ENCODE measurements at places on chromosomes 13 and 19.

DNA sequence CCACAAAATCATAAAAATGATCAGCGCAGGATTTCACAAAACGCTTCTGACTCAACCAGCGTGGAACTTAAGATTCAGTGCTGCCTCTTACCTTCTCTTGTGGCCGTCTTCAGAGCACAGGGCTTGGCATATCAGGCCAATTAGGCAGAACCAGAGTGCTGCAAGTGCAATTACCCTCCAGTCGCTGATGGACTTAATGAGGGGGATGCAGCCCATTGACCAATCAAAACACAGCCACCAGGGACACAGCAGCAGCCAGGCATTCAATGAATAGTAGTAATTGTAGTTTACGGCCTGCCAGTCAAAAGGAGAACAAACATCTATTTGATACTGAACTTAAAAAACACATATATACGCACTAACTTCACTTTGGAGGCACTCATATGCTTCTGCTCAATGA, 38.2 kb downstream of the TMTC4 start:
- DNase-seq = no peak

- DNase-seq = no peak
These were observed 52.4 kb downstream of the LATS2 start for GRCh38 chr13:21009036-21009435.

DNA sequence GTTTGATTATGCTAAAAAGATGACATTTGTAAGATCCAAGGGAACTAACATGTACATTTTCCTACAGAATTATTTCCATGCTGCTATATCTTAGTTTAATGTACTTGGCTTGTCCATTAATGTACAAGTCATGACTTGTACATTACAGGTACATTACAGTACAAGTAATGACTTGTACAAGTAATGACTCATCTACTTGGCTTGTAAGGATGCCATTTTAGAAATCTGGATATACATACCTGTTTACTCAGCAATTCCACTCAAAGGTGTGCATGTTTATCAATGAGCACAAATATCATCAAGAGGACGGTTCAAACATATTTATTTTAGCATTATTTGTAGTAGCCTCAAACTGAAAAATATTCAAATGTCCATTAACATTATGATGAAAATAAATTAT, 87.0 kb upstream of the TRPC4 start:
- no peak for DNase-seq

- no peak for DNase-seq
These were observed at the start of gene ZNF729 for GRCh38 chr19:22286151-22286810. ZNF729 (plus strand) TSS chr19:22286441; CDS start chr19:22286526, 85 bp downstream.

DNA sequence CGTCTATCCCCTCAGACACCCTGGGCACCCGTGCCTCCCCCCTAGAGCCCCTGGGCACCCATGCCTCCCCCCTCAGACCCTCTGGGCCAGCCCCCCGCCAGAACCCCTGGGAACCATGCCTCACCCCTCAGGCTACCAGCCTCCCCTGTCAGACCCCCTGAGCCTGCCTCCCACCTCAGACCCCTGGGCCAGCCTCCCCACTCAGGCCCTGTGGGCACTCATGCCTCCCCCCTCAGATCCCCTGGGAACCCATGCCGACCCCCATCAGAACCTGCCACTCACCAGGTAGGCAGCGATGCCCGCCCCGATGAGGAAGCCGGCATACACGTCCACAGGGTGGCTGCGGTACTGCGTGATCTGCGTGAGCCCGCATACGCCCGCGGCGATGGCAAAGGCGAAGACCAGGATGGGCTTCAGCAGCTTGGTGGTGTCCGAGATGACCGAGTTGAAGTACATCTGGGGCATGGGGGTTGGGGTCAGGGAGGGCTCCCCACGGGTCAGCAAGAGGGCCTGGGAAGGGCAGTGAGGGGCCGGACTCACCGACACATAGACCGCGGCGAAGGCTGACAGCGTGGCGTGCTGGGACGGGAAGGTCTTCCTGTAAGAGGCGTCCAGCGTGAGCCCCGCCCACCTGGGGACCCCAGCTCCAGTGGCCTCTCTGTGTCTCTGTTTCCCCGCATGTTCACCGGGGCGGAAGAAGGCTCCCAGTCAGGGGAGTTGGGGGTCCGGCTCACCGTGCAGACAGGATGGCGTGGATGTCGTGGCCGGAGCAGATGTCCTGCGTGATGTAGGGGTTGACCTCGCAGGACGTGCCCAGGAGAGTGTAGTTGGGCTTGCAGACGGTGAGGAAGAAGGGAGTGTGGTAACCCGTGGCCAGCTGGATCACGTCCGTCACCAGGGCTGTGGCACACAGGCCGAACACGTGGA, 7.3 kb downstream of the PLPPR3 start:
- no peak for DNase-seq

DNA sequence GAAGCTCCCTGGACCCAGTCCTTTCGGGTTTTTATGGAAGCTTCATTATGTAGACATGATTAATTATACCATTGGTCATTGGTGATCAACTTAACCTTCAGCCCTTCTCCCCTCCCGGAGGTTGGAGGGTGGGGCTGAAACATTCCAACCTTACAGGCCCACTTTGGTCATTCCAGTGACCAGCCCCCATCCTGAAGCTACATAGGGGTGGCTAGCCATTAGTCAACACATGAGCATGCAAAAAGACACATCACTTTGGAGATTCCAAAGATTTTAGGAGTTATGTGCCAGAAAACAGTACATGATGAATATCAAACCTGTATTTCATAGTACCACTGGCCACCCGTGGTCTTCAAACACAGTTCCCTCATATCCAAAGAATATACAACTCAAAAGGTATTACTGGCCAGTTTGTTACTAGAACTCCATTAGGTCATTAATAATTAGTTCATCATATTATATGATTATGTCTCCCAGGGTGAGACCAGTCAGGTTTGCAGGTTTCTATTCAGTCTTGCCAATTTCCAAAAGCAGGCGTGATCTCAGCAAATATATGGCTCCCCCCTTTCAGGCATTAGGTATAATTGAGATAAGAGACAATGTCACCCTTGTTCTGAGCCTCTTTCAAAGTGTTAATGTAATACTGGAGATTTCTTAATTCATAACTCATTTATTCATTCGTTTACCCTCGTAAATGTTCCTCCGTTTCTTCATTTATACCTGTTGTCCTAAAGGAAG, 11.1 kb downstream of the PPP5C start:
- no peak for DNase-seq

DNA sequence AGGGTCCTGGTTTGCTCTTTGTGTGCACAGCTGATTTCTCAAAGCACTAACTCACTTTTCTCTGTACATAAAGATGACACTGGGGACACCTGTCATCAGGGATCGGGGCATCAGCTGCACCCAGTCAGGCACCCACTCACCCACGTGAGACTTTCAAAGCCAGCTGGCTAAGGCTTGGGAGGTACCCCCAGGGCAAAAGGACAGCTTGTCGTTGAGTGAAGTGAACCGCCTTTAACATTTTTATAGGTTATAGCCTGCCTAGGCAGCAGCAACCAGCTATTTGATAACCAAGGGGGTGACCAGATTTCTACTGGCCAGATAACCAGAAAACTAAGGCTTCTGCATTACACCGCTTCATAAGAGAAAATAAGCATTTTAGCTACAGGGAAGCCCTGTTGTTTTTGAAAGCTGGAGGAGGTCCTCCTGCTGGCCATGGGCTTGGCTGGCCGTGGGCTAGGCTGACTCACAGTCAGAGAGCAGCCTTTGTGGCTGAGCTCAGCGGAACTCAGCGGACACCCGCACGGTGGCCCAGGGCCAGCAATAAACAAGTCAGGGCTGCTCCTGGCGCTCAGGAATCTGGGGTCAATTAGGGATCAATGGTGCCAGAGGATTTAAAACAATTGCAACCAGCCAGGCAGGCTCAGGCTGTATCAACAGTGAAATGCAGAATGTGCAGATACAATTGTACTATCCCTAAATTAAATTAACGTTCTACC, 57.1 kb downstream of the ALOX5AP start:
- no peak for DNase-seq

- peak; percentile 26 for DNase-seq
These were observed 1.4 kb upstream of the MEGF8 start for GRCh38 chr19:42323852-42324654.

DNA sequence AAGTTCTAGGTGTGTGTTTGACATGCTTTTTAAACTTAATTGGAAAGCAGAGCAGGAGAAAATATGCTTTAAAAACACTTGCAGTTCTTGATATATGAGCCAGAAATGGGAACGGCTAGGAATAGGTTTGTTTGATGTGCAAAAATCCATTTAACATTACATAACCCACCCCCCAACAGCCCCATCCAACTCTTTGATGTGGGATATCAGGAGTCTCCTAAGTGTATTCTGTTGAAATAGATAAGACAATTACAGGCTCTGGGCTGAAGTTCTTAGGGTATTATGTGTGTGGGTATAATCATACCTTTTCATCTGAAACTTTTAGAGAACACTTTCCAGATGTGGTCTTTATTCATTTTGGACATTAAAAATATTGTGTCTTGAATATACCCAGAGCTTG, 240.4 kb upstream of the CSNK1A1L start:
- DNase-seq = no peak

GRCh38 chr13:64090311-64090710, 2674.7 kb upstream of the PCDH20 start:
- DNase-seq = no peak

GRCh38 chr19:57803594-57804325, 11.0 kb downstream of the ZNF552 start:
- DNase-seq = no peak

GRCh38 chr19:29841209-29841558, 29.4 kb downstream of the CCNE1 start:
- no peak for DNase-seq

GRCh38 chr19:5828661-5829566, 10.6 kb downstream of the FUT6 start:
- peak; percentile 43 for DNase-seq

DNA sequence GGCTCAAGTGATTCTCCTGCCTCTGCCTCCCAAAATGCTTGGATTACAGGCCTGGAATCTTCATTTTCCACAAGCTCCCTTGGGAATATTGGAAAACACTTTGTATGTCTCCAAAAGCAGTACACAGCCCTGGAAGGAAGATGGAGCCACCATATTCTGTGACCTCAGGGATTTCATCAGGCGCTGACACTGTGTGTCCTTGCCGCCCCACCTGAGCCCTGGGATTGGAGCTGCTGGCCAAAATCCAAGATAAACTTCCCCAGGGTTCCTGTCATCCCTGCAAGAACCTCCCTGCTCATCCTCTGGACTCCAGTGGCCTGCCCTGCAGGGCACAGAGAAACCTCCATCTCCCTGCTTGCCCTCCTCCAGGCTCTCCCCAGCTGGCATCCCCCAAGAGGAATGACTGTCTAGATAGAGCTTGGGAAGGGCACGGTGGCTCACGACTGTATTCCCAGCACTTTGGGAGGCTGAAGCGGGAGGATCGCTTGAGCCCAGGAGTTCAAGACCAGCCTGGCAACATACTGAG, 1.3 kb upstream of the GNG7 start:
- DNase-seq = no peak

GRCh38 chr13:27972478-27972820, 3.3 kb upstream of the CDX2 start:
- no peak for DNase-seq

DNA sequence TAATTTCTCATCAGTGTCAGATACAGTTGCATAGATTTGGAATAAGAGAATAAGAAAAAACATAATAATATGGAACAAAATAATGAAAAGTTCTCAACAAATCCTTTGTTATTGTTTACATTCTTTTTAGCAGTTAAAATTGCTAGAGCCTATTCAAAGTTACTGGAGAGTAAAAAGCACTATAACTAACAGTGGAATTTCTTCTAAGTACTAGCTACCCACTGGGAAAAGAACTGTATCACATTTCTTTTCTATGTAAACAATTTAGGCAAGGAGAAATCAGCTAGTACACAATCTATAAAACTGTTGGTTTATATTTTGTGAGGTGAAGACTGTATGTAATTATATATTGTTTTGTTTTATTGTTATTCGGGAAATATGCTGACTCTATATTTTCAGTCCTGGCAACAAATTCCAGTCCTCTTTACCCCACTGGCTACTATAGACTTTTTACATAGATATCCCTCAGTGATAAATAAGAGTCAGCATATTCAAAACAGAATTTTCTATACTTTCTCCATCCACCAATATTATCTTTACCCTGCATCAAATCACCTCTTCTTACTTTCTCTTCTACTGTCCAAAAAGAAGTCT, 222.0 kb downstream of the PCDH9 start:
- DNase-seq = no peak

- no peak for DNase-seq
These were observed 353.1 kb downstream of the ENOX1 start for GRCh38 chr13:43433691-43434141.

DNA sequence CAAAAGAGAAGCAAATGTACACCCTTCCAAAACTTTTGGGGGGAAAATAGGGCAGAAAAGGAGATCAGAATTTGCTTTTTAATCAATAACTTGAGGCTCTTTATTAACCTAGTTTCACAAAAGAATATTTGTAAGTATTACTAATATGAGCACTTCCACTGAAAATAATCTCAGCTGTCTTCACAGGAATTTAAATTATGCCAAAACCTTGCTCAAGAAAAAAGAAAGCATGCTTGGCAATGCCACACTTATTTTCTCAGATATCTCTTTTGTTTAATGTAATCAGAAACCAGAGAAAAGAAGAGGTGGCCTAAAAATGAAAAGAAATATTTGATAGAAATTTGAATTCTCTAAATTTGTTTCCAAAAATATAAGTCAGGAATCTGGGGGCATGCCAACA, 234.9 kb upstream of the GPC6 start:
- no peak for DNase-seq
